Stimulated activated CD4-positive, alpha-beta T cell treated with anti-CD3 and anti-CD28 coated beads, Interleukin-4, amount 100 ng/mL, for 4 hours (primary cell): ENCODE measurements at places on chromosomes 16 and 17.

GRCh38 chr16:56630134-56630533, 2.3 kb upstream of the MT1M start:
- no peak for DNase-seq

DNA sequence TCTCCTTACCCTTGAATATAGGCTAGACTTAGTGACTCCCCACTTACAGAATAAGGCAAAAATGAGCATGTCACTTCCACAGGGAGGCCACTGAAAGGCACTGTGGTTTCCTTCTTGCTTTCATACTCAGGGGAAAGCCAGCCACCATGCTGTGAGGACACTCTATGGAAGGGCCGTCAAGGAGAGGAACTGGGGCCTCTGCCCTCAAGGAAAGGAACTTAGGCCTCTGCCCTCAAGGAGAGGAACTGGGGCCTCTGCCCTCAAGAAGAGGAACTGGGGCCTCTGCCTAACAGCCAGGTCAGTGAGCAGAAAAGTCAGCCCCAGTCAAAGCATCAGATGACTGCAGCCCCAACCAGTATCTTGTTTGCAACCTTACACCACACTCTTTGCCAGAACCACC, 30.1 kb downstream of the VPS35 start:
- no peak for DNase-seq

DNA sequence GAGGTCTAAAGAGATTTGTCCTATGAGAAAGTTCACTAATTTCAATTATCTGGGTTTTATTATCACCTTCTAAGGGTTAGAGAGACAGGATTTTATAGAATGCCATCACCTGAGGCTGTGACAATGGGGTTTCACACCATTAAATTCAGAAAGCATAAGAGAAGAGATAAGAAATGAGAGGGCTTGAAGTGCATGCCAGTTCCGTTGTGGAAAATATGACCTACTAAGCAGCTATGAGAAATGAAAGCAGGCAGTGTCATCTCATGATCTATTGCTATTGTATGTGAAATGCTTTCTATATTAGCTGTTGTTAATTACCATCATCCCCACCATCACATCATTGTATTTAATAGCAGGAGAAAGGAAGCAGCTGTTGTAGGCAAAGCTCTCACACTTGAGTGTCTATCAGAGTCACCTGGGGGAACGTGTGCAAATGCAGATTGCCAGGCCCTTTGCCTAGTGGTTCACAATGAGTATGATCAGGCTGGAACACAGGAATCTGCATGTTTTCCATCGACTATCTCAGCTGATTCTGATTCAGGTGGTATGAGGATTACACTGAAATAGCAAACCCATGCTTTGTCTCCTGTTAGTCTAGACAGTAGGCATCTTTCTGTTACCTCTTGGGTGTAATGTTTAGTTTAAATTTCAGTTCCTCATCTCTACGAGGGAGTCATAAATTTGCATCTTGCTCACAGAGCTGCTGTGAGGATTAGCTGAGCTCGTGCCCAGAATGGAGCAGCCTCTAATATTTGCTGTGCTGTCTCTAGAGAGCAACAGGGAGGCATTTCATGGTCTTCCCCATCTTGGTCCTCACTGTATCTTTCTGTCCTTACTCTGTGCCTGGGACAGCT, 256.4 kb downstream of the CDH13 start:
- no peak for DNase-seq

- DNase-seq = no peak
Observed at GRCh38 chr17:57892820-57893595, 43.2 kb upstream of the MRPS23 start.

DNA sequence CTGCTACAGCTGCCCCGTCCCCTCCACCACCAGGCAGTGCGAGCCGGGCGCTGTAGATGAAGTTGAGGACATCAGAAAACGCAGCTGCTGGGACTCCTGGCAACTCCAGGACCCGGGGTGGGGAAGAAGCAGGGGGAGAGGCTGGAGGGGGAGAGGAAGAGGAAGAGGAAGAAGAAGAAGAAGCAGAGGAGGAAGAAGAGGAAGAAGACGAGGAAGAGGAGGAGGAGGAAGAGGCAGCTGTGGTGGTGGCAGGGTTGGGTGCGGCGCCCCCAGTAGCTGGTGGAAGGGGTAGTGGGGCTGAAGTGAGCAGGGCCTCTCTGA, 13.2 kb downstream of the ZBTB4 start:
- no peak for DNase-seq

DNA sequence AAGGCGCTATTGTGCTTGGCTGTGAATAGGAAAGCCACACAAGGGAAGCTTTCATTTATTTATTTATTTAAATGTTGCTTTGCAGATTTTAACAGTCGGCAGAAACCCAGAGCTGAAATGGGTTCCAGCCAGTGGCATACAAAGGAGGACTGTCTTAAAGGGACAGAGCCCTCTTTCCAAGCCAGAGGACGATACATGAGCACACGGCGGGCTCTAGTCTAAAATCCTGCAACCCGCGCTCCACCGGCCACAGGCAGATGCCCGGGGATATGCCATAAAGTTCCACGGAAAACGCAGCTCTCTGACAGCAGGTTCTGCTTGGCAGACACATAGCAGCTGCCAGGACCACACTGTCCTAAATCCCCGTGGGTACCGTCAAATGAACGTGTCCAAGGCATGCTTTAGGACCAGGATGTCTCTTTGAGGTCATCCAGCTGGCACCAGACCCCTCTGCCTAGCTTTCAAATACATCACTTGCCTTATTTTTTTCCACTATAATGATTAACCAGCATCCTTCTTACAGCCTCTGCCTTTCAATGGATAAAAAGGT, 64.6 kb downstream of the CYTH1 start:
- no peak for DNase-seq

- no peak for DNase-seq
Observed at GRCh38 chr17:19485800-19486340, 47.8 kb upstream of the SLC47A1 start.

DNA sequence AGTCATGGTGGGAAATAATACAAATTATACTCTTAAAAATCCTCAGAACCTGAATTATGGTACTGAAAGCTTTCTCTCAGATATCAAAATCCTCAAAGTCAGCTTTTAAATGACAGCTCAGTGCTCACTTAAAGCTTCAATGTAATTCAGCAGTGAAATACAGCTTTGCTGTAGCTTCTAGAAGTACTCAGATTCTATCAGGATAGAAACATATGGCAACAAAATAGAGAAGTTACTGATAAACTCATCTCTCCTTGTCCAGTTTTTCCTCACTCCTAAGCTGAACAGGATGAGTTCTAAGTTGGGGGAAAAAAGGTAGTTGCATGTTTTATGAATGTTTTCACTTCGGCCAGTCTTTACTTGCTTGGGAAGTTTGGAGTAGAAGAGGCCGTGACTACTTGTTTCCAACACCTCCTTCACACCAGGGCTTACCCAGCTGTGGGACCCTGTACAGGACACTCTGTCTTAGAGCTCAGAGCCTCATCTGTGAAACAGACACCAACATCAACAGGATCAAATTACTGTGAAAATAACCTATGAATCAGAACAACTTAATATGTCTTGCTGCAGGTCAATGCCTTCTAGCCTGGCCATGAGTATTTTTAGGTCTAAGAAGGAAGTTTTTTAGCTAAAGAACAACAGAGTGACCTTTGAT, 30.2 kb downstream of the OGFOD1 start:
- no peak for DNase-seq

GRCh38 chr17:72575542-72576233, 454.9 kb downstream of the SOX9 start:
- no peak for DNase-seq

GRCh38 chr17:45143767-45144198, 4.5 kb upstream of the HEXIM1 start:
- peak; percentile 34 for DNase-seq

DNA sequence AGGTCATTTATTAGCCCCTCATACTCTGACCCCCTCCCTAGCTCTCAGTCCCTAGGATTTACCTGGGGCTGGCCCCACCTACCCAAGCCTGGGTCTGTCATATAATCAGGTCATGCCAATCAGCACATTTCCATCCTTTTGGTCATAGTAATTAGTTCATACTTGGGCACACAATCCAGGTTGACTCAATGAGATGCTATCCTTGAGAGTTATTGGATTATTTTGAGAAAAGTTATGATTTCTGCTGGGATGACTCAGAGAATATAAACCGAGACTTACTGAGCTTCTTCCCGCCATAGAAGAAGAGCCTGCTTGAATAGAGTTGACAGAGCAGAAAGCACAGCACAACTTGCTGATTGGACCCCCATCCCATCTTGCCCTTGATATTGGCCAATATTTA, 331.5 kb downstream of the CBLN1 start:
- DNase-seq = no peak

DNA sequence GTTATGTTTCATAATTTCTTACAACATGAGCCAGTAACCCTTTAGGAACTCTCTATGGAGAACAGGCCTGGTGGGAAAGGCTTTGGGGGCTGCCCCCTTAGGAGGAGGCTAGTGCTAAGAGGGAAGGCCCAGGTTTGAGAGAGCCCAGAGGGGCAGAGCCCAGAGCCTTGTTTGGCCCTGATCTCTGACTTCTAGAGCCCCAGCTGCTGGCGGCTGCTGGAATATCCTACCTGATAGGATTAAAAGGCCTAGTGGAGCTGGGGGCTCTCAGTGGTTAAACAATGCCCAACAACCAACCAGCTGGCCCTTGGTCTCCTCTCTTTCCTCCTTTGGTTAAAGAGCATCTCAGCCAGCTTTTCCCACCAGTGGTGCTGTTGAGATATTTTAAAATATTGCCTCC, 54.1 kb downstream of the IGF2BP1 start:
- DNase-seq = no peak

DNA sequence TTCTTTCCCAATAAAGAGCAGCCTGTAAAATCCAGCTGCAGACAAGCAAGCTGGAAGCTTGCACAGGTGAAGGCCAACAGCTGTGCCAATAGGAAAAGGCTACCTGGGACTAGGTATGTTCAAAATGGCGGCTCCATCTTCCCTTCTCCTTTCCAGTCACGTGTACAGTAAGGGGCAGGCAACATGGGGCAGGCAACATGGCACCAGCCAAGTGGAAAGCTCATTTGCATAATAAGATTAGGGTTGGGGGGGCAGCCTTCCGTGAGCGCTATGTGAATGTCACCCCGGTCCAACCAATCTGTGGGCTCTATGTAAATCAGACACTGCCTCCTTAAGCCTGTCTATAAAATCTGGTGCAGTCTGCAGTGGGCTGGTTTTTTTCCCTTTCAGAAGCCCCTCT, 31.3 kb downstream of the TVP23A start:
- DNase-seq = no peak

- DNase-seq = no peak
Observed at GRCh38 chr17:57395721-57396321, 139.5 kb downstream of the MSI2 start.
